ENCODE measurements at places on chromosomes 1 and 21. TPM values are rescaled to one million over a fixed set of nuclear protein-coding genes. Genes with fewer than 3 reads are reported as not detected.

GRCh38 chr1:38258085-38258627 is 211.6 kb upstream of the POU3F1 start:
- no peak for DNase-seq

Gene AMPD1
- total RNA-seq, result 0.34 TPM

Gene SPRR1B
- not detected for total RNA-seq

GRCh38 chr1:10626131-10626731 is 151.5 kb downstream of the PEX14 start:
- DNase-seq, result no peak

Gene BRDT
- total RNA-seq, result 0.15 TPM

Gene PEX11B
- 24.6 TPM for total RNA-seq

GRCh38 chr1:4596486-4596885 is 57.9 kb upstream of the AJAP1 start:
- no peak for DNase-seq

DNA sequence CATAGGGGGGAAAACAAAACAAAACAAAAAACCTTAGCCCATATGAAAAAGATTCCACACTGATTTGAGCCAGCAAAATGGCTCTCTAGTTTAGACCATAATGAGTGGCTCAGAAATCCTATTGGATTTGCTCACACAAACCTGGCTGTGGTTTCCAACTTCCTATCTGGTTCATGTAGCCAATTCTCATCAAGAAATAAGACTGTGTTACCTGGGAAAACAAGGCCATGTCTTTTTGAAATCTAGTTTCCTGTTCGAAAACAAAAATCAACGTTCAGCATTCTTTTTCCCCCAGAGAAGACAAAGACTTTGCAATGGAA is 69.2 kb downstream of the TBX15 start:
- no peak for DNase-seq

DNA sequence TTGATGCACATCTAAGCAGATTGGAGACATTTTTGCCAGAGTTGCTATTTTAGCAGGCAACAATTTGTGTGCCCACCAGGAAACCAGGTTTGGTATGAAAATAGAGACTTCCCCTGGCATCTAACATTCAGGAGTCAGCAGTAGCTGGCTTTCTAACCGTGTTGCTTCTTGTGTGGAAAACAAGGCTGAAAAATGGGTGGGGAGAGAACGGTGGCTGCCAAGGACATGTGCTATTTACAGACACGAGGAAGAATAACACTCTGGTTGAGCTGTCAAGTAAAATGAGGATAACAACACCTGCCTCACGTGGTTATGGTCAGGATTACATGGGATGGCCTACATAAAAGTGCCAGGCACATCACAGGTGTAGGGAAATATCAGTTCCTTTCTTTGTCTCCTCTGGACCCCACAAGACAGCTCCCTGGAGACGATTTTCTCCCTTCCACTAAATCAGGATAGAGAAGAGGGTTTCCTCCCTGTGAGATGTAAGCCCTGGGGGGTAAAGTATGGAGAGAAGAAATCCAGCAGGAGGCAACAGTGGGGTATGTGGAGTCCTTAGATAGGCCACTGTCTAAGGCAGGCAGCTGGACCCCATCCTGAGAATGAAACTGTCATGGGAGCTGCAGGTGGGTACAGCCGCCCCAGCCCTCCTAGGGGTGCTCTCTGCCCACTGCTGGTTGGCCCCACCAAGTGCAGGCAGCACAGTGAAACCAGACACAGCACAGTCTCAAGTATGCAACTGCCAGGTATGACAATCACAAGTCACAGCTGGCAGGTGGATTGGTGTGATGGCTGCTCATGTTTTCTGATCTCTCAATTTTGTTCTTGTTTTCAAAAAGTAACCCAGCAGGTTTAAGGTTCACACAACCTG is 80.3 kb downstream of the TENT5C start:
- no peak for DNase-seq

Gene FMN2
- total RNA-seq, result 2.7 TPM

DNA sequence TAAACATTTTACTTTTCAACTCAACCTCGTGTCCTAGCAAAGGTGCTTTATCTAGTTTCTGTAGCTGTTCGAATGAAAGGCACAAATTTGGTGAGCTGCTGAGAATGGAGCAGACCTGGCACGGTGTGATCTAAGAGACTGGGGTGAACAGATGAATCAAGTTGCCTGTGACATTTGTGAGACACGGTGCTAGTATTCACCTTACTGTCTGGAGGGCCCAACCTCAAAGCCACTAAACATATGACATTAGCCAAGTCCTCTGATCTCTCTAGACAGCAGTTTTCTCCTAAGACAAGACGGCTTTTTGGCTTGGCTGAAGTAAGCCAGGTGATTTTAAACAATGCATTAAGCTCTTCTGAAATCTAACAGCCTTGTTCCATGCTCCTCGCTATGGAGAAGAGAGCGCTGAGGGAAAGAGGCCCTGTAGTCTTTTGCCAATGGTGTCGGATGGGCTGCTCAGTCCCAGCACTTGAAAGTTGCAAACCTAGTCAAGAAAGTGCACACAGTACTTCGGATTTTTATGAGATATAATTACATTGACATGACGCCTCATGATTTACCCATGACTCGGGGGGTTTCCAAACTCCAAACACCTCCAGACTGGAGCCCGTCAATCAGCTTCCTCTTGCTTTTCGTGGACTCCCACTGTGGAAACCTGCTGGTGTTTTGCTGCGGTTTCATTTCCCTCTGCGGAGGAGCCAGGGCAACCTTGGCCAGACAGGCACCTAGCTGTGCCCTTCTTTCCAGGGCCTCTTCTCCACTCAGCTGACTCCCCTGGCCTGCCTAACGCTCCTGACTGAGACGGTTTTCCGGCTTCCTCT is 794 bp upstream of the TOR3A start:
- peak; percentile 19 for DNase-seq

Gene CELA3A
- 11.7 TPM for total RNA-seq

Gene HSD3B2
- not detected for total RNA-seq

Gene MCOLN3
- total RNA-seq, result 0.68 TPM

DNA sequence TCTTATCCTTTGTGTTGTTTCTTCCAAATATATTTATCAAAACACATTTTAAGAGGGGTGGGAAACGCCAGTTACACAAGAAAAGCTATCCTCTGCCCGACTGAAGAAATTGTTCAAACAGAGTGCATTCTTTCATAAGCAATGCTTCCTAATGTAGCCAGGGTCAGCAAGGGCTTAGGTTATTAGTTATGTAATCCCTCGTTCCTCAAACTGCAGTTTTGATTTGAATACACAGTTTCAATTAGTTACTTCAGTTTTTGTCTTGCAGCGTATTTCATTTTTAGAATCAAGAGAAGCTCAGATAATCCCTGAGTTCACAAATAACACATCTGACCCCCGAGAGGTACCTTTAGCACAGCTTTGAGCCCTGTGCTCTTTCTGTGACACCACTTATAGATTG is 141.7 kb upstream of the NRIP1 start:
- no peak for DNase-seq

Gene STIL
- total RNA-seq, result 5.9 TPM

DNA sequence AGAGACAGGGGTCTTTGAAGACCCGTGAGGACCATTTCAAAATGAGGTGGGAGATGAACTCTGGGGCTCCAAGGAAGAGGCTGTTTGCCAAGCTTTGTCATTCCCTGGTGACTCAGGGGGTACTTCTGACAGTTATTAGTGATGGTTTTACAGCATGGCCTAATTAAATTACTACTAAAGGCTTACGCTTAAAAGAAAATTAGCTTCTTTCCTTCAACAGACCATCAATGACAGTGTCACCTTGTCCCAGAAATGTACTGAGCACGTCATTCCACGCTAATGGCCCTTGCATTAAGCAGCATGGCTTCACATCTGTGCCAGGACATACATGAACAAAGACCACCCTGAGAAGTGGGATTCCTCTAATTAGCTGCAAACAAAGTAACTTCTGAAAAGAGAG is 5.1 kb upstream of the UTS2 start:
- DNase-seq, result peak; percentile 19

GRCh38 chr1:116713474-116713873 is 40.8 kb upstream of the CD2 start:
- DNase-seq, result no peak

DNA sequence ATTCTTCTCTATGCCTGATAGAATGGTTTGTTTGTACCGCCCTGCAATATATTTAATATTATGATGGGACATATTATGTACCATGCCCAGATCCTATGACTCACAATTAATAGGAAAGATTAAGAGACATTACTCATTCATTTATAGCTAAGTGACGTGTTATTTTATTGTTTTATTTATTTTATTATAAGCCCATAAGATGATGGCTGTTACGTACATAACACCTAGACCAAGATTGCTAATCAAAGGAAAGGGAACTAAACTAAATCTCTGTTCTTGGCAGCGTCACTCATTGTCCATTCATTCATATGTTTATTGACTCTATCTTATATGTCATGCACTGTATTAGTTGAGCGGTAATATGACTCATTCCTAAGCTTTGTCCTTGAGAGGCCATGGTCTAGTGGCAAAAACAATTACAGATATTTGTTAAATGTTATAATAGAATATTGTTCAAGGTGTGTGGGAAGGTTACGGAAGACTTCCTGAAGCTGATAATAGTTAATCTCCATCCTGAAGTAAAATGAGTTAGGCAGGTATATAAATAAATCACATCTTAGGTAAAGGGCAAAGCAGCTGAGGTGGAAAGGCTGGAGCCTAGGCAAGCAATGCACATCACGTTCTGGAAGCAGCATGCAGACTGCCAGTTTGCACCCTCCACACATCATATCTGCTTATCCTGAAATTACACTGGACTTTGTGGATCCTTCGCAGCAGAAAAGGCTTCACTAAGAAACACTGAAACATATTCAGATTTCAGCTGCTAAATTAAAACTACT is 16.6 kb upstream of the CD55 start:
- no peak for DNase-seq

- no peak for DNase-seq
These were observed 13.5 kb downstream of the PLCH2 start for GRCh38 chr1:2489615-2490014.

- peak; percentile 97 for DNase-seq
These were observed 756 bp downstream of the PHGDH start for GRCh38 chr1:119712342-119713038.

Gene LIX1L
- total RNA-seq, result 29.7 TPM

GRCh38 chr1:43968348-43968948 is 1.4 kb upstream of the DPH2 start:
- DNase-seq, result peak; percentile 45

DNA sequence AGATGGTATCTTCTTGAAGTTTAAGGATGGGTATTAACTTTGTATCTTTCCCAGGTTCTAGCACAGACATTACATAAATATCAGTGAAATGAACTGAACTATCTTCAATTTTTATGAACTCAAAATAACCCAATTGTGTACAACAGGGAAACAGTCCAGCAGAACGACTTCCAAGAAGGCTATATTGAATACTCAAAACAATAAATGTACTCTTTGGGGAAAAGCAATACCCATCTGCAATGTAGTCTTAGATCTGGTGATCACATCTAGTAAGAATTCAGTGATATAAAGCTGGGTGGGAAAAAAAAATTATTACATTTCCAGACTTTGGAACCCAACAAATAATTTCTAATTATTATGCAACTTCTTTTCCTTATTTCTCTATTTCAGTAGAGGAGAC is 33.1 kb upstream of the GORAB start:
- DNase-seq, result no peak

Measured in lung (tissue), 17 donors.